ENCODE measurements at places on chromosomes 6 and 20. TPM values are rescaled to one million over a fixed set of nuclear protein-coding genes. Genes with fewer than 3 reads are reported as not detected.

Gene MUC22
- total RNA-seq = not detected

Gene TRIM38
- total RNA-seq = 24.3 TPM

Gene RFX6
- total RNA-seq = not detected

Gene ITCH
- total RNA-seq = 66.2 TPM

Gene NKAIN4
- total RNA-seq = not detected

Gene OR2B3
- total RNA-seq = not detected

Gene AGER
- total RNA-seq = 6.4 TPM

Gene ZBP1
- total RNA-seq = 0.88 TPM

Gene MPIG6B
- 0.84 TPM for total RNA-seq

Gene FAM209A
- total RNA-seq = 0.48 TPM

Gene SLC35F1
- total RNA-seq = 0.81 TPM

Gene BNIP5
- total RNA-seq = not detected

Gene FOXS1
- total RNA-seq = 10.0 TPM

Gene BMP7
- total RNA-seq = 0.52 TPM

Gene GRM1
- total RNA-seq = not detected

Gene ALDH8A1
- total RNA-seq = 4.1 TPM

Gene ULBP2
- 0.68 TPM for total RNA-seq

Gene SLC22A2
- not detected for total RNA-seq

Gene ZNF831
- total RNA-seq = 0.57 TPM

Gene C20orf202
- not detected for total RNA-seq

Gene TOX2
- 11.9 TPM for total RNA-seq
